GM12864 (cell line): ENCODE measurements at places on chromosomes 5 and 9.
A peak's percentile ranks its signal among the peaks of the same experiment; 100 is the strongest.

DNA sequence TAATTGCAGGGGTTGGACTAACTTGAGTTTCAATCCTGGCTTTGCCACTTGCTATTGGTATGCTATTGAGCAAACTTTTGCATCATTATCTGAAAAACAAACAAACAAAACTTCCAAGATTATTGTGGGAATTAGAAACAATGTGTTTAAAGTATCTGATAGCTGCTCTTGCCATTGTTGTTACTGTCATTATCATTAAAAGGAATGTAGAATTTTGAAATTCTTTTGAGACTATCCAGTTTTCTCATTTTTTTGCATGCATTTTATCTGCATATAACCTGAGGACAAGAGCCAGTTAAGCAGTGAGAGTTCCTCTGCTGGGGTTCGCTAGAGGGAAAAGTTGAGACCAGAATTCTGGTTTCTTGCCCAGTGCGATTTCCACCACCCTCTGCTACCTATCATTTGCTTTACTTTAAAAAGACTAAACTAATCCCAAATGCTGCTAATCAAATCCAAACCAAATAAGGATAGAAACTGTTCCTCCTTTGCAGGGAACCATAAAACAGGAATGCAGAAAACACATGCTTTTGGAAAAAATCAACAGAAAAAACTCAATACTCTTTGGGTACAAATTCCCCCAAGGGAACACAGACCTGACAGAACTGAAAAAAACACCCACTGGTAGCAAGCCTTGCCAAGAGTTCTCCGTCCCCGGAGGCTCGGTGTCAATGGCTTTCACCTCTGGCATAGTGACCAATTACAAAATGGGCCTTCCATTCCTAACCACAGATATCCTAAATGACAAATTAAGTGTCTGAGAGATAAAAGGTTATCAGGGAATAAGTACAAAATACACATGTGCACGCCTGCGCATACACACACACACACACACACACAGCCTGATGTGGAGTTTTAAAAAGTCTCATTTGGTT, 373.7 kb downstream of the ARL15 start:
- no peak for DNase-seq

DNA sequence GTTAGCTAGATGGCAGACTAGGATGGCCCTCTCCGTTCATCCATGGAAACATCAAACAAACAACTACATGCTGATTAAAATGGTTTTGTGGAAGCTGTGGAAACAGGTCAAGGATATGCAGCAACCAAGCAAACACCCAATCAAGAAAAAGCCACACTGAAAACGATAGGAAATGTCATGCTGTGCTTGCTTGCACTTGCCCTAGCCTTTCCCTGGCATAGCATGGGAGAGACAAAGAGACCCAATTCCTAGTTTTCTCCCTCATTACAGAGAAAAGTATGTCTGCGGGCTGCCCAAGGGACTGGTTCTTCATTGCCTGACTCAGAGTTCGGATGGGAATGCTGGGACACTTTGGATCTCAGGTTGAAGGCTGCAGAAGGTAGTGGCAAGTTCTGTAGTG, 98.7 kb downstream of the FANCC start:
- DNase-seq = no peak

DNA sequence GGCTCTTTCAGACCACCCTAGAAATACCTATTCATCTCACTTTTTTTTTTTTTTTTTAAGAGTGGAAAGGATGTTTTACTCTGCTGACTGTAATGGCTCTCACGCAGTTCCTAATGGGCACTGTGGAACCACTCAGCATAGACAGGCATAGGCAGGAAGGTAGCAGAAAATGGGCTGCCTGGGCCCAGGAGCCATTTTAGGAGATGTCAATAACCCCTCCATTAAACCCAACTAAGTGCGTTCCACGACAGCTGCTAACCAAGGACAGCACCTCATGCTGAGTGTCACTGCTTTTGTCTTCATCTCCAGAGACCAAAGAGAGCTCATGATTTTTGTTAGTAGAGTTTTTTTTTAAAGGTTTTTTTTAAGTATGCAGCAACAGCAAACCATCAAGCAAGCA, 15.3 kb downstream of the MAP1B start:
- DNase-seq = no peak

GRCh38 chr5:59360130-59360555, 533.4 kb downstream of the PDE4D start:
- no peak for DNase-seq

- no peak for DNase-seq
Measured at GRCh38 chr9:125646621-125647100, 60.3 kb downstream of the MAPKAP1 start.

DNA sequence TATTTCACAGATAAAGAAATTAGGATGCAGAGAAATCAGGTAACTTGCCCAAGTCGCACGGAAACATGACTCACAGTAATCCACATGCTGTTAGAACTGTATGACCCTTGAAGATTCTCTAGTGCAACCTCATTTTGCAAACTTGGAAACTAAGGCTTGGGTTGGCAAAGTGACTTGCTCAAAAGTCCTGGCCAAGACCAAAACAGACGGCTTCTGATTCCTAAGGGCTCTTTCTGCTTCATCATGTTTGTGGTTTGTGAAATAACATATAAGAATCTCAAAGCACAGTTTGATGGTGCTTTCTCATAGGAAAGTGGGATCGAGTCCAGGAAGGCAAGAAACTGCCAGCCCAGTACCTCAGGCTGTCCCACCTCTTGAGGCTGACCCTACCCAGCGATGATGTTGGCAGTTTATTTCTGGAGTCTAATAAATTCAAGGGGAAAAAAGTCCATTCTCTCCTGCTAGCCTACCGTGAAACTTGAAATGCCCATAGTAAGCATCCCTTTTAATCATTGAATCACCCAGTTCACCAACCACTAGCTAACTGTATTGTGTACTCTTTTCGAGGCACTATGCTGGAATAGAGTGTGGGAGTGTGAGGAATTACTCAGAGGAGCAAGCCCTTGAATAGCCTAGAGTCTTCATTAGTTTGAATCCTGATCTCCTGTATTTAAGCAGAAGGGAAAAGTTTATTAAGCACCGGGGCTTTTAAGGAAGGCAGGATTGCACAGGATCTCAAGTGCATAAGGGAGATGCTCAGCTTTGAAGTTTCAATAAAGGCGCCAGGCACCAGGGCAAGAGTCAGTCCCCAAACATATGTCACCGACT, 14.1 kb downstream of the CAPSL start:
- no peak for DNase-seq

- DNase-seq = no peak
Measured at GRCh38 chr5:180366326-180366725, 13.2 kb upstream of the GFPT2 start.

DNA sequence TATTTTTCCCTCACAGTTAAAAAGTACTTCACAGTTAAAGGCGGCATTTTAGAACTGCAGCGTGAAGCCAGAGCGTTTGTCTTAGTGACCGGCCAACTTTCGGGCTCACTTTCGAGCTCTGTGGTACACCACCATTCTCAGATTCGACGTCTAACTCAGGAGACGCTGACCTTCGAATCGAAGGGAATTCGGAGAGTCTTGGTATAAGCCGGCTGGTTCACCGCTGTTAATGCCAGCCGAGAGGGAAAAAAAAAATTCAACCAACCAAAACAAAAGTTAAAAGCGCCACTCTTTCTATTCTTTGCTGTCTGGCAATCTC, 544 bp upstream of the SNX24 start:
- DNase-seq = peak; percentile 15

- no peak for DNase-seq
Measured at GRCh38 chr5:948472-949274, 56.0 kb downstream of the TRIP13 start.

DNA sequence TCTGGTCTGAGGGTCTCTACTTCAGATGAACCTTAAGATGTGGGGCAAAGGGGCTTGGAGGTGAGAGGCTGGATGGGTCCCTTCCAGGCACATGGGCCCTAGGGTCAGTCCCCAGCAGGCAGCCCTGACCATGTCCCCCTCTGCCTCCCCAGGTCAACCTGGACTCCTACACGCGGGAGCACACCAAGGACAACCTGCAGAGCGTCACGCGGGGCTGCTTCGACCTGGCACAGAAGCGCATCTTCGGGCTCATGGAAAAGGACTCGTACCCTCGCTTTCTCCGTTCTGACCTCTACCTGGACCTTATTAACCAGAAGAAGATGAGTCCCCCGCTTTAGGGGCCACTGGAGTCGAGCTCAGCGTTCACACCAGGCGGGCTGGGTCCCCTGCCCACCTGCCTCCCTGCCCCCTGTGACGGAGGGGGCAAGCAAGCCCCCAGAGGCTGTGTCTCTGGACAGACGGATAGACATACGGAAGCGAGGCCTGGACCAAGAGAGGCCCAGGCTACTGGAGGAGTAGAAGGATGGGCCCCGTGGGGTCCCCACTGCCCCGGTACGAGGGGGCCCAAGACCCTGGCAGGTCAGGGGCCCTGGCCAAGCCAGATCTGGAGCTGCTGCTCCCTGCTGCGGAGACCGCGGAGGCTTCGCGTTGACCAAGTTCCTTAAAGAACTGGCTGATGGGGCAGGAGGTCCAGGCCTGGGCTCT, 133.2 kb downstream of the RGS3 start:
- no peak for DNase-seq

GRCh38 chr9:14277244-14277643, 36.7 kb downstream of the NFIB start:
- no peak for DNase-seq
